ENCODE measurements at places on chromosomes 13 and 19.

DNA sequence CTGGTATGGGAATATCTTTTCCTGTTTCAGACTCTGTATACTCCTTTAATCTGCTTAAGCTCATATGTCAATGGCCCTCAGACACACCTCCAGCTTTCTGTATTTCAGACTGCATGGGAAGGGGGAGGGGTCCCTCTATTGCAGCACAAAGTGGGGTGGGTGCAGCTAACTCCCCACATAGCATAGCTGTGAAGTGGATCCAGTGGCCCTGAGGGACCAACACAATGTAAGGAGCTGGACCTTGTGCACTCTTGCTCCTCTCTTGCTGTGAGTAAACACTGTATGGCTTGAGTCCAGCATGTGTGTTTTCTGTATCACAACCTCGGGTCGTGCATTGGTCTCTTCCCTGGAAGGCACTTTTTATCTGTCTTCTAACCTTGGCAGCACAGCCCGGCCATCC, 669.9 kb downstream of the PCDH9 start:
- no peak for DNase-seq

DNA sequence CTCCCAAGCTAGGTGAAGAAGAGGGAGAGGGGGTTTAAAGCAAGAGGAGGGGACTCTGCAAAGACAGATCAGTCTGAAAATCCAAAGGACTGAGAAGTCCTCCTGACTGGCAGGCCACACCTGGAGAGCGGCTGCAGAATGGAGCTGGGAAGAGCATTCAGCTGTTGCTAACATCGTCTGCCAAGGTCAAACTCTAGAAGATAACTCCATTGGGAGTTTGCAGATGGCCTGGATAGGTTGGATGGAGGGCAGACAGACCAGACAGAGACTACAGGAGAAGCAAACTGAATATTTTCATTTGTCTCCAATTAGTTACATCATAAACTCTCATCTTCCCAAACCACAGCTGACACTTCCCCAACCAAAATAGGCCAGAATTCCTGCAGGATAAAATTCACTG, 19.9 kb upstream of the SHISA2 start:
- DNase-seq = no peak

GRCh38 chr19:14112809-14113385, 4.7 kb downstream of the PRKACA start:
- no peak for DNase-seq

- DNase-seq = no peak
Measured at GRCh38 chr19:4369888-4370260, 26.5 kb downstream of the MPND start.

DNA sequence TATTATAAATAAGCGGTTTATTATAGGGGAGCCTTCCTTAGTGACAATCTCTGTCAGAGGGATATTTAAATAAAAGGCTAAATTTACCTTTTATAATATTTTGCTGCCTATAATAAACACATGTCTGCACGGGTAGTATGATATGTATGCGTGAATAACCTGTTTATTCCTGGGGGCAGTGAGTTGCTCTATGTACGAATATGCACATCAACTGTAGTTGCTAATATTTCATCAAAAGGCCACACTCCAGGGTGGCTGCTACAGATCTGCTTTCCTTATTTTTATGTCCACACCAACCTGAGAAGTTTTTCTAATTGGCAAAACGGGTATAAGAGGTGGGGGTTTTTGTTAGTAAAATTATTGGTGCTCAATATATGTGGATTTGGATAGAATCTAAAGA, 192.0 kb downstream of the LHFPL6 start:
- no peak for DNase-seq

DNA sequence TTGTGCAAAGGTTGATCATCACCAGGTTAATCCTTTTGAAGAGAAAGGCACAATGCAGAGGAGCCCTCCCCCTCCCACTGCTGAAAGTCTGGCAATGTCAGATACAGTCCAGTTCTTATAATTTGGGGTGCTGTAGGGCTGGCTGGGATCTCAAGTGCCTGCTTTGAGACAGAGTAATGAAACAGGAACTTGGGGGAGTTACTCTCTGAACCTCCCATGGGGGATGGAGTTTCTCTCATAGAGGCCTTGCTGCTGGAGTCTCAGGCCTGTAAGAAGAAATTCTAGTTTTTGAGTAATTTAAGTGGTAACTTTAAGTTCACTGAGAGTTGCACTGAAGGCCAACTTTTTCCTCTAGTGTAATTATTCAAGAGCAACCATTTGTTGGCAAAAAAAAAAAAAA, 410.5 kb downstream of the KCNRG start:
- DNase-seq = no peak
